ENCODE measurements at places on chromosomes 2 and 18.
A peak's percentile ranks its signal among the peaks of the same experiment; 100 is the strongest.

- no peak for DNase-seq
These were observed 587.3 kb downstream of the ARHGAP15 start for GRCh38 chr2:143716522-143716921.

- no peak for DNase-seq
These were observed 38.2 kb downstream of the ACVR1 start for GRCh38 chr2:157837851-157838441.

GRCh38 chr18:50644807-50645206 lies 84.9 kb downstream of the MAPK4 start:
- no peak for DNase-seq

DNA sequence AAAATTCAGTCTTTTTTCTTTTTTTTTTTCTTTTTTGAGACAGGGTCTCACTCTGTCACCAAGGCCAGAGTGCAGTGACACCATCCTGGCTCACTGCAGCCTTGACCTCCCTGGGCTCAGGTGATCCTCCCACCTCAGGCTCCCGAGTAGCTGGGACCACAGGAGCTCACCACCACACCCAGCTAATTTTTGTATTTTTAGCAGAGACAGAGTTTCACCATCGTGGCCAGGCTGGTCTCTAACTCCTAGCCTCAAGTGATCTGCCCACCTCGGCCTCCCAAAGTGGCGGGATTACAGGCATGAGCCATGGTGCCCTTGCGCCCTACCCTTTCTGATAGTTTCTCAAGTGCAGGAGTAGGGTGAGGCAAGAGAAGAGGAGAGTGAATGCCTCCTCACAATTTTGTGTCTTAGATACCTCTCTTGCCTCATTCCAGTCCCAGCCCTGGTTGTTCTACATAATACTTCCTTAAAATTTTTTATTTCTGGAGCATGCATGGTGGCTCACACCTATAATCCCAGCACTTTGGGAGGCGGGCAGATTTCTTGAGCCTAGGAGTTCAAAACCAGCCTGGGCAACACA lies 68.2 kb upstream of the CAB39 start:
- DNase-seq, result no peak

DNA sequence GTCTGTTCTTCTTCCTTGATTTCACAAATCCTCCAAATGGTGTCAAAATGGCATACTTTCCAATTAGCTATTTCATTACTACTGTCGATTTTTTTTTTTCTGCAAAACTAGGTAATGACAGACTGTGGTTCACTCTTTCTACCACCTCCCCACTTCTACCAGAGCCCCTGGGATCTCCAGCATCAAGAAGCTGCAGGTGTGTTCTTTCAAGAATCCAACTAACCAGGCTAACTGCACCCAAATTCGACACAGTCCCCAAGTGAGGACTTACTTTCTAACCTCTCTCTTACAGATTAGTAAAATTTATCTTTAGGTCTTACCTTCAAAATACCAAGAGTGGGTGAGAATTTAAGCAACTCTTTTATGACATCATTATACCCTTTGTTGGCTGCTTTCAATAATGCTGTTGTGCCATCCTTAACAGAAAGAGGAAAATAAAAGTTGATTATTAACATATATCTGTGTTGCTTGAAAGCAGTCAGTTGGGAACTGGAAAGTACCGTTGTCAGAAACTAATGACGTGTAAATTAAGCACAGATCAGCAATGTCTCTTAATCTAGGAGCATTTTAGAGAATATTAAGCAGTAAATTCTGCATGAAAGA lies 31.2 kb upstream of the NPC1 start:
- DNase-seq, result no peak

DNA sequence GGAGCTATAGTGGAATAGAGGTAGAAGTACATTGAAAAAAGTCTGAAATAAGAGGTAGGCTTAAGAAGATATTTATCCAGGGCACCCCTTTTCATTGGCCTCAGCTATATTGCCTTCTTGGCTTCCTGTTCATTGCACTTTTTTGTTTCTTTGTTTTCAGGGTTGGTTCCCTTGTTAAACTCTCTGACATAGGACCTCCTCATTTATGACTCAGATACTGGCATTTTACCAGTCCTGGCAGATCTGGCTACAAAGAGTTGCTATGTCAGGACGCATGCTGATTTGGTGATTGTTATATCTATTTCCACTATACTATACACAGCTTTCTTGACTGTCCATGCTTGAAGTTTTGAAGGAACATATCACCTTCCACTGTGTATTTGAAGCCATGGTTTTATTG lies 60.0 kb downstream of the GCA start:
- DNase-seq, result no peak

DNA sequence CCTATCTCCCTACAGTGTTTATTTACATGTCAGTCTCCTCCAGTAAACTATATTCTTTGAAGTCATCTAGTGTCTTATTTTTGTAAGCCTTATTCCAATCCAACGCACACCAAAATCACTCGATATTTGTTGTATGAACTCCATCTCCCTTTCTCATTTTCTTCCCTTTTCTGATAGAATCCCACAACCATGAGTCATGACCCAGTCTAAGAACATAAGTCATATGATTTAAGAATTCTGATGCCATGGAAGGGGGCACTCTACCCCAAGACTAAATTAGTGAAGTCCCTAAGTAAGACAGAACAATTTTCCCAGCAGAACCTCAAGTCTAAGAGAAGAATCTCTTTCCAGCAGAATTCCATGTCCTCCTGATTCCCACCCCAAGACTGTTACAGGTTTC lies 5.4 kb downstream of the CHMP3 start:
- no peak for DNase-seq

- DNase-seq, result no peak
These were observed 355.3 kb upstream of the RAB12 start for GRCh38 chr18:8253944-8254343.

GRCh38 chr2:112706170-112706664 lies 14.6 kb upstream of the NT5DC4 start:
- no peak for DNase-seq

GRCh38 chr18:22285361-22286140 lies 116.2 kb downstream of the GATA6 start:
- DNase-seq, result no peak

GRCh38 chr18:36809590-36810381 lies 19.0 kb downstream of the TPGS2 start:
- DNase-seq, result peak; percentile 63

DNA sequence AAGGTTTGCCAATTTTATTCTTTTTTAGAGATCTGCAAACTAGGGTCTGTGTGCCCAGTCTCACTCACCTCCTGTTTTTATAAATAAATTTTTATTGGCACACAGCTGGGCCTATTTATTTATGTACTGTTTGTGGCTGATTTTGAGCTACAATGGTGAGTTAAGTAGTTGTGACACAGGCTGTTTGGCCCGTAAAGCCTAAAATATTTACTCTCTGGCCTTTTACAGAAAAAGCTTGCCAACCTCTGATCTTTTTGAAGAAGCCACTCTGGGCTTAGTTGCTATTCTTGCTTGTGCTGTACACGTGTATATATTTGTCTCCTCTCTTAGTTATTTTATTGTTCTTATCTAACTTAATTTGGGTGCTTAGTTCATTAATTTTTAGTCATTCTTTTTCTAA lies 14.5 kb downstream of the NAB1 start:
- no peak for DNase-seq

DNA sequence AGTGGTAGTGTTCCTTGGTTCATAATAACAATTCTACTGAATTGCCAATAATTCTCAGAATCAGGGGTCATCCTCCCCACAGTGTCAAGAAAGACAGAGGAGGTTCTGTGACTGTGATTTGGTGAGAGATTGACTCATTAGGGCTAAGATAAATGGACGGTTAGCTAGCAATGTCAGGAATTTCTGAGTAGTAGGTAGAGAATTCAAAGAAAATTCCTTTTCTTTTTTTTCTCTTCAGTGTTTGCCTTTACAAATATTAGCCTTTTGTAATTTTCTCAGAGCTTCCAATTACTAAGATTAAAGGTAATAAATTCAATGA lies 16.8 kb upstream of the CRIM1 start:
- no peak for DNase-seq

GRCh38 chr2:44940732-44941464 lies 604 bp upstream of the SIX3 start:
- no peak for DNase-seq

DNA sequence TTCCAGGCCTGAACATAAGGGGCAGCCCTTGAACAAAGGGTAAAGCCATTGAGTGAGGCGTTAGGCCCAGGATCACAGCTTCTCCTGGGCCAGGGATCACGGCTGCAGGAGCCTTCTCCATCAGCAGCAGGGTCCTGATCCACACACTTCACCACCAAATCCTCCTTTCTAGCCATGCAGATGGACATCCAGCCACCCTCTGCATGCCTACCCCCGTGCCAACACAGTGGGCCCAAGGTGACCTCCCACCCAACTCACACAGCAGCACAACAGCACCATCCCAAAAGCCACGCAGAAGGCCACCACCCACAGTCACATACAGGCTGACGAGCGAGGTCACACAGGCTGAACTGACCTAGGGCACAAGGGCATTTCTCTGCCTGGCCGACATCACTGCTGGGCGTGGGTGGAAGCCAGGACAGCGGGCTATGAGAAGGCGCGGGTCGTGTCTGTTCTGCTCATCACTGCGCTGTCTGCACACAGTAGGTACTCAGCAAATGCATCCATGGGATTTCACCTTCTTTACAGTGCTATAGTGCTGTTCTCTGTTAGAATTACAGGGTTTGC lies 31.2 kb downstream of the TFCP2L1 start:
- no peak for DNase-seq

GRCh38 chr2:85754313-85755095 lies 713 bp downstream of the ATOH8 start:
- DNase-seq, result no peak

DNA sequence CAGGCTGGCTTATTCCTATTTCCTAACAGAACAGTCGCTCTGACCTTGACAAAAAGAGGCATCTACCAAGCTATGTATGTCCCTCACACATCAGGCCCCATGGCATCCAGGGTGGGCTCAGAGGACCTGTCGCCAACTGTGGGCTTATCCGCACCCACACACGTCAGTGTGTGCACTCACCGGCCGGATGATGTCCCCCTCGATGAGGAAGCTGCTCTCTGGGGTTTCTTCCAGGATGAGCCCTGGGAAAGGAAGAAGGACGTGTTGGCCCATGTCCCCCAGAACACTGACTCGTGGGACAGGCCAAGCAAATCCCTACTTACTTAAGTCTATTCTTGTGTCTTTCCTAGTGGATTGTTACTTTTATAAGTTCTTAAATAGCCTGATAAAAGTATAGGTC lies 3.1 kb downstream of the ASTL start:
- DNase-seq, result no peak

All from OCI-LY7 (cell line).